ENCODE measurements at places on chromosomes 11 and 22.

GRCh38 chr11:34300926-34301295 lies 56.9 kb downstream of the ABTB2 start:
- no peak for DNase-seq

- peak; percentile 69 for DNase-seq
Observed at GRCh38 chr22:32788904-32789624, 12.4 kb upstream of the TIMP3 start.

DNA sequence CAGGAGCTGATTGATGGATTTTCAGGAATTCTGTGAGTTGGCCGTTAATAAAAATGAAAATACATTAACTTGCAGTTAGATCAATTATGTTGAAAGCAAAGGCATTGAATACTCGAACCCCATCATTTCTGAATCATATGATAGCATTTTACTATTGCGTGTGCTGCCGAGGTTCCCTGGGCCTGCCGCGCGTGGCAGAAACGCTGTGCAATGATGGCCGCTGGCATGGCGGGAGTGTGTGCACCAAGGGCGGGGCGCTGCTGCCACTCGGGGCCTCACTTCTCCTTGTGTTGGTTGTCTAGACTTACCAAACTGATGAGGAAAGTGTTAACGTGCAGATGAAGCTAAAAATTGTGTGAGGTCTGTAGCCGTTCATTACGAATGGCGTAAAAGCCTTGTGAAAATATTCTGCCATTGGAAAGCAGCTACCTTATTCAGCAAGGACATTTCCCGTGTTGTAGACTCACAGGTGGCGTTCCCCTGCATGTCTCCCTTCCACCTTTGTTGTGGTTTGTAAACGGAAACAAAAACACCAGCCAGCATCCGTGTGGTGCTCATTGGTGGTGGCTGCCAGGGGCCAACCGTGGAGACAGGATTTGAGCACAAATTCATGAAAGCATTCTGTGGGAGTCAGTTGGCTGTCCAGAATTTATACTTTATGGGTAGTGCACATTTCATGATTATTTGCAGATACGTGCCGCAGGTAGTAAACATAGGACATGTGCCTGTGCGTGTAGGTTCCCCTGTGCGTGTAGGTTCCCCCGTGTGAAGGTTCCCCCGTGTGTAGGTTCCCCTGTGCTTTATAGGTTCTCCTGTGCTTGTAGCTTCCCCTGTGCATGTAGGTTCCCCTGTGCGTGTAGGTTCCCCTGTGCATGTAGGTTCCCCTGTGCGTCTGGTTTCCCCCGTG lies 5.9 kb upstream of the GRAMD4 start:
- no peak for DNase-seq

DNA sequence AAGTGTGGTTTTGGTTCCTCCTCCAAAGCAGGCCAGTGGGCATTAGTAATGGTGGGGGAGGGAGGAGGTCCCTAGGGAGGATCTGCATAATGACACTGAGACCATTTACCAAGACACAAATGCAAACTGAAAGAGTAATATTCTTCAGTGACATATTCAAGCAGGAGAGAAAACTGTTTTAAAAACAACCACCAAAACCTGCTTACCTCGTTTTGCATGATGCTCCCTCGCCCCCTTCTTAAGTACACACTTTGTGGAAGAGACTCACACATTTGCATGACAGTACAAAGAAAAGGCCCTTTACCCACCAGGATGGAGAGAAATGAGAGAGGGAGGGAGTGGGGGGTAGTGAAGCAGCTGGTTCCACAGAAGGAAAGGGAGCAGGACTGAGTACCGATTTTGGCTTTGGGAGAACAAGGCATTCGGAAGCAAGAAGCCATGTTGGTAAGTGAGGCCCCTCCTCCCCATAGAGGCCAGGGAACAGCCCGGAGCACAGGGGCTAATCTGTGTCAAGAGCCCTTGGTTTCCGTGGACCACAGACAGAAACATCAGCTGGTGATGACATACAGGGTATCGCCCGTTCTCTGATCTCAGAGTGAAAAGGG lies 13.0 kb upstream of the OPCML start:
- DNase-seq = no peak

DNA sequence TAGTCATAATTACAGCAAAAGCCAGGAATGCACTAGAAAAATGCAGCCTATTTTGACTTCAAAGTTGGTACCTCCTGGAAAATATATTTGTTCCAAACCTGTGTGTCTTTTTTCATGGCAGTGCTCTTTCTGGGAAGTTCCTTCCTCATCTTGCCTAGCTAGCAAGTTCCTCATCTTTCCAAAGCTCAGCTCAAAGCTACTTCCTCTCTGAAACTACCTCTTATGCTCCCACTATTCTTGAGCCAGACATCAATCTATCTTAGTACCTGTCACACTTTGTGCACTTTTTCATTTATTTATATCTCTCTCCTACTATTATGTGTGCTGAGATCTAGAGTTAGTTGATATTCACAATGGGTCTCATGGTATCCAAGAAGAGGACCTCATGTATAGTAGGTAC lies 191.6 kb upstream of the CCDC90B start:
- no peak for DNase-seq

GRCh38 chr11:57121996-57122395 lies 59.8 kb upstream of the LRRC55 start:
- DNase-seq = no peak

DNA sequence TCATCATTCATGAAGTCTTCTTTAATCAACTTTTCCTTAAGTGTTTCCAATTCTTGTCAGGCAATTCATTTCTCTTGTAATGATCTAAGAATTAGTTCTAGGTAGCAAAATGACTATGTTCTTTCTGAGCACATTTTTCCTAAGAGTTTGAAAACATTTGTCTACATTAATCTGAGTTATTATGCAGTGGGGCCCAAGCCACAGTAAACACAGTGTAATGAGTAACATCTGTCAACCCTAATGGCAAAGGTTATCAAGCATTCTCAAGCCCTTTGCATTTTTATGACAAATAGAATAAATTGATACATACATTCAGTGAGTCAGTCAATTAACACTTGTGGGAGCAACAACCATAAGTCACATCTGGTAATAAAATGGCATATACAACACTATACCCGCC lies 106.7 kb upstream of the ZC3H12C start:
- DNase-seq = no peak

- DNase-seq = no peak
Observed at GRCh38 chr11:46010100-46010499, 87.6 kb downstream of the LARGE2 start.

DNA sequence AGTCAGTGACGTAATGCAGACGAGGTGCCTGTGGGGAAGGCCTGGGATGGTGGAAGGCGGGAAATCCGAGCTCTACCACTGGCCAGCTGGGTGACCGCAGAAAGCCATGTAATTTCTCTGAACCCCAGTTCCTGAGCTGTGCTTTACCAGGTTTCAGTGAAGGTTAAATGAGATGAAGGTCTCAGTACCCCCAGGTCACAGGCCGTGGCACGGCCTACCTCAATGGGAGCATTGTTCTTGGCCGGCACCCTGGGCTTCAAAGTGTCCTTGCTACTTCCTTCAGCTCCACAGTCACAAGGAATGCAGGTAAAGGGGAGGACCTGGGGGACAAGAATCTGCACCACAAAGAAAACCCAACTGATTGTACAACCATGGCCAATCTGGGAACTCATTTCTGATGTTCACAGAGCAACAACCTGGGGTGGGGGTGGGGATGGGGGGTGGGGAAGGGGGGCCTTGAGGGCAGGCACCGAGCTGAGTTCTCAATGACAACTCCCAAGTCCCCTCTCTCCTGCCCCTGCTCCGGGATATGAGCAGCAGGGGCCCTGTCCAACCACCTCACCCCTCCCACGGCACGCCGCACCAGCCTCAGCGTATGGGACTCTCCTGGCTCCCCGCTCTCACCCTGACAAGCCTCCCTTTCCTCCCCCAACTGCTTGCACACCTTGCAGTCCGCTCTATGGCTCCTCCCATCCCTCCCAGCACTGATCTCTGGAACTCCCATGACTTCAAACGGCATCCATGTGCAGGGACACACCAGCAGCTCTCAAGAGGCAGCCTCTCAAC lies 59.1 kb upstream of the ARFGAP3 start:
- DNase-seq = peak; percentile 48

DNA sequence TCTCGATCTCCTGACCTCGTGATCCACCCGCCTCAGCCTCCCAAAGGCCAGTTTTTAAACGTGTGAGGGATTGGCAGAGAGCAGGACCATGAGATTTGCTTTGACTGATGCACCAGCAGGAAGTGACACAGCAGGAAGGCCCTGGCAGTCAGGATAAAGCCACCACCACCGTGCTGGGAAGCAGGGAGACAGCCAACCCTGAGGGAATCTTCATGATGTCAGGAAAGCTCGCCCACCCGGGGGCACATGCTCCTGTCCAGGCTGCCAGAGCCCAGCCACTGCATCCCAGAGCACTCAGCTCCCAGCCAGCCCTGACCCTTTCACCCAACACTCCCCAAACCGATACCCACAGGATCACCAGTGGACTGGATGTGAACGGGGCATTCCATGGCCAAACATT lies 6.1 kb downstream of the TUBGCP6 start:
- no peak for DNase-seq

- no peak for DNase-seq
Observed at GRCh38 chr11:7050191-7050590, 29.9 kb downstream of the NLRP14 start.

GRCh38 chr22:49944399-49944891 lies 16.1 kb upstream of the PIM3 start:
- DNase-seq = no peak

- DNase-seq = no peak
Observed at GRCh38 chr11:129451524-129451923, 75.9 kb downstream of the BARX2 start.

DNA sequence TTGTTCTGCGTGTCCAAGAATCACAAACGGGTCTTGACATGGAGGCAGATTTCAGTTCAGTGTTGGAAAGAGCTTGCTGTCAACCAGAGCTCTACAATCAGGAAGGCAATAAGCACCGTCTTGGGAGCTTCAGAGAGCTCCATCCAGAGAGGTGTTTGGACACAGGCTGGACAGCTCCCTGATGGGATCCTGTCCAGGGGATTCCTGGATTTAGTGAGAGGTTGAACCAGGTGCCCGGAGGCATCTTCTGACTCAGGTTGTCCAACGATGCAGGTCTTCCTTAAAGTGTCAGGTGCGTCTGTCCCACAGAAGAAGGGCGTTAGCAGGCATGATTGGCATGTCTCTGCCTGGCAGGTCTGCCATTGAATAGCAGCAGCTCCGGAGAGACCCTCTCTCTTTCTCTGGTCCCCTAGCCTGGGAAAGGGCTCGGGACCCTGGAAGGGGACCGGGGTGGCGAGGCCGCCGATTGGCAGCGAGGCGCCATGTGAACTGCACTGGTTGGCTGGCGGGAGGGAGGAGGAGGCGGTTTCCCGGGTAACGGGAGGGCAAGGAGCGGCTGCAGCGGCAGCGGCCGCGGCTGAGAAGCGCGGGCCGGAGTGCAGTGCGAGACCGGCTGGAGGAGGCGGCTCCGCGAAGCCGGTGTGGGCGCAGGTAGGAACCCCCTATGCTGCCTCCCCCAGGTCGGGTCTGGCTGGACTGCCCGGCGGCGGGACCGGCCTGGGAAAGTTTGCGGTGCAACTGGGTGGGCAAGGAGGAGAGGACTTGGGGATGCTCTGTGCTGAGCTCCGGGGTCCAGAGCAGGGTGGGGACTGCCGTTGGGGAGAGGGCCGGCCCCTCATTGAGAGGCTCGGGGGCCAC lies 104.1 kb upstream of the E2F8 start:
- peak; percentile 86 for DNase-seq

- peak; percentile 87 for DNase-seq
Observed at GRCh38 chr11:73335204-73335923, 27.3 kb downstream of the ARHGEF17 start.

DNA sequence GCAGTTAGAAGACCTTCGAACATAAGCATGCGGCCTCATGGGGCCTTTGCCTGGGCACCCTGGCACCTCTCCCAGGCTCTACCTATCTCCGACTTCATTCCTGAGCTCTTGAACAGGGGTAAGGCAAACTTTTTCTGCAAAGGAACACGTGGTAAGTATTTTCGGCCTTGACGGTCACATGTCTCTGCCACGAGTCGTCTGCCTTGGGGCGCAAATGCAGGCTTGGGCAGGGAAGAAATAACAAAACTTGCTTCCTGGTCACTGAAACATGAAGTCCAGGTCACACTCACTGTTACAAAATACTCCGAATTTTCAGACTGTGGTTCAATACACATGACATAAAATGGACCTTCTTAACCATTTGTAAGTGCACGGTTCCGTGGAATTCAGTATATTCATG lies 3.4 kb upstream of the ASCL2 start:
- DNase-seq = peak; percentile 85

GRCh38 chr11:46676436-46677158 lies 23.8 kb downstream of the ARHGAP1 start:
- no peak for DNase-seq

- no peak for DNase-seq
Observed at GRCh38 chr11:121618516-121618915, 165.7 kb upstream of the SORL1-AS1 start.

DNA sequence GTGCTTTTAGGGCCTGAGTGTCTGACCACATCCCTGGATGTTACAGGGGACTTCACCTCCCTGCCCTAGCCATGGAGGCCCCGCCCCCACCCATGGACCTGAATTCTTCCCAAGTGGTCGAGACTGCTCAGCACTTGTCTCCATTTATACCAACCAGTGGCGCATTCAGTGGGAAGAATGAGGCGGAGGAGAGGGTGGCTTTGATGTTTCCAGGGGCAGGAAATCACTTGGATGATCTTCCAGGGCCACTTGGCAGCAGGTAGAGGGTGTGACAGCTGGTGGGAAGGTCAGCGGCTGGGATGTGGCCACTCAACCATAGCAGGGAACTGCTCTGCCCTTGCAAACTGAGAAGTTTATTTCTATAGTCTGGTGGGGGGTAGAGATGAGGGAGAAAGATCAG lies 155.1 kb upstream of the BLID start:
- DNase-seq = peak; percentile 59

DNA sequence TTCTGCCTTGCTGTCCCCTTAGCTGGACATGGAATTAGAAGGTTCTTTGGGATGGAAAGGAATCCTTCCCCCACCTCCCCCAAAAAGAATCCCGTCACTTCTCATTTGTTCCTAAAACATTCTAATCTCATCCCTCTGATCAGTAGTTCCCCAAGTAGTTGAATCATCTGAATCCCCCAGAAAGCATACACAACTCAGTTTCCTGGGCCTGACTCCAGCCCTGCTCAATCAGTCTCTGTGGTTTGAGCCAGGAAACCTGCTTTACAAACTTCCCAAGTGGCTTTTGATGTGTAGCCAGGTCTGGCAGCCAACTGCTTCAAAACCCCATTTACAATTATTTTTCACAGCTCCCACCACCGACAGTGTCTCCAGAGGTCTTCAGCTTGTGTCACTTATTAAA lies 20.2 kb downstream of the C22orf31 start:
- peak; percentile 66 for DNase-seq

- no peak for DNase-seq
Observed at GRCh38 chr11:117874253-117874909, 2.1 kb downstream of the FXYD6 start.

DNA sequence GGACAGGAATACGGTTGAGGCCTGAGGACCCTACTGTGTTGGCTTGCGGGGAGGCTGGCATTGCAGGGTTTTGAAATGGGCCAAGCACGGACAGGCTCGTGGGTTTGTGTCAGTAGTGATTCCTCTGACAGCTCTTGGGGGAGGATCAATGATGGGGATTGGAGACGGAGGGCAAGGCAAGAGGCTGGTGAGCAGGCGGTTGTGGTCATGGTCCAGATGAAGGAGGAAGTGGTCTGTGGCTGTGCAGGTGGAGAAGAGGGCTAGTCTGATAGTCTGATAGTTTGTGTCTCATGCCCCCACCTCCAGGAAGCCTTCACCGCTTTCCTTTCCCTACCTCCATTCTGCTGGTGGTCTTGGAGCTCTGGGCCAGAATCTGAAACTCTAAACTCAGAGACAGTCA lies 3.0 kb downstream of the MAFF start:
- DNase-seq = no peak
